ENCODE measurements at places on chromosomes 4 and X. TPM values are rescaled to one million over a fixed set of nuclear protein-coding genes. Genes with fewer than 3 reads are reported as not detected.

DNA sequence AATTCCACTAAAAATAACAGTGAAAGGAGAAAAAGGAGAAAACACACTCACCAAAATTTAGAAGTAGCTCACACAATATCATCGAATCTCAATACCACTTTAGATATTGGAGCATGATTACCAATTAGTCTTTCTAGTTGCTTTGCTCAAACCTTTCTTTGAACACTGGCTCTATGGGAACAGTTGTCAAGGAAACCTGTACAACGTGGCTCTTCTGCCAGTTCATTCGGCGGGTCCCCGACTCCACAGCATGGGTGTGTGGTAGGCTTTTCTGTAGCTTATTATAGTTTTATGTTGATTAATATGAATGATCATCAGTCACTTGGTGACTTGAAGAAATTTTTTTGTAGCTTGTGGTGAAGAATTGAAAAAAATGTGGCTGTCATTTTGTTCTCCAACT, 50.2 kb upstream of the TMEM150C start:
- no peaks in the 10 kb centered on the region for H3K36me3 ChIP-seq
- H3K27me3 ChIP-seq = no peaks in the 10 kb centered on the region
- DNase-seq = no peak
- no peak overlapping the region for H3K4me3 ChIP-seq
- H3K27ac ChIP-seq = no peak overlapping the region
- H3K4me1 ChIP-seq = no peaks in the 10 kb centered on the region

Gene HS6ST2
- 0.89 TPM for total RNA-seq

DNA sequence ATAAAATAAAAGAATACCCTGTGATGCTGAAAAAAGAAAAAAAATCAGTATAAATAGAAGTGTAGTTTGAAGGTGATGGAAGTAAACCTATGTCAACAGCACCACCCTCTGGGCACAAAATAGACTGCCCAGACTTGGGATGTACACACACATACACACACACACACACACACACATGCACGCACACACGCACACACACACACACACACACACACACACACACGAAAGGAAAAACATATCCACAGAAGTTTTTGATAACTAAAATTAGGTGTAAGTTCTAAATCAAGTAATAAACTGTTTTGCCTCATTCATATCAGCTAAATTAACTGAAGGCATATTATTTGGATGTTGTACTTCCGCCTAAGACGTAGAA, 40.5 kb downstream of the ANXA5 start:
- no peaks in the 10 kb centered on the region for H3K4me1 ChIP-seq
- H3K4me3 ChIP-seq = no peak overlapping the region
- no peaks in the 10 kb centered on the region for H3K27me3 ChIP-seq
- H3K36me3 ChIP-seq = no peaks in the 10 kb centered on the region
- H3K27ac ChIP-seq = no peak overlapping the region

DNA sequence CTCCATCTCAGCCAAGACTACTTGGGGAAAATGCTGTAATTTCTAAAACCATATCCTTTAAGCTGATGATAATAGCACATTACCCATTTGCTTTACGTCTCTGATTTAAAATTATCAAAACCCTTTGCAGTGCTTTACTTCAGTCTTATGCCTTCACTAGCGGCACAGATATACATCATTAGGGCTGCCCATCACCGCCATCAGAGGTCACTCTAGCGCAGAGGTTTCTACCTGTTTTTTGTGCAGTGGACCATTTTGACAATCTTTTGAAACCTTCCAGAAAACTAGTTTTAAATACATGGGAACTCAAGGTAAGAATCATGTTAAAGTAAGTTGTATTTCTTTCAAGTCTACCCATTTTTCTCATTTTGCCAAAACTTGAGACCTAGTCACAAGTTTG, 592.5 kb downstream of the PPARGC1A start:
- DNase-seq = no peak
- H3K4me1 ChIP-seq = no peaks in the 10 kb centered on the region
- H3K27me3 ChIP-seq = no peaks in the 10 kb centered on the region
- no peaks in the 10 kb centered on the region for H3K36me3 ChIP-seq

Gene LETM1
- 46.4 TPM for total RNA-seq

Gene FAM53A
- 0.73 TPM for total RNA-seq
